NCI-H2171 treated with DMSO at 0.1 percent for 48 hours (cell line): ENCODE measurements at places on chromosomes 5 and 9.

DNA sequence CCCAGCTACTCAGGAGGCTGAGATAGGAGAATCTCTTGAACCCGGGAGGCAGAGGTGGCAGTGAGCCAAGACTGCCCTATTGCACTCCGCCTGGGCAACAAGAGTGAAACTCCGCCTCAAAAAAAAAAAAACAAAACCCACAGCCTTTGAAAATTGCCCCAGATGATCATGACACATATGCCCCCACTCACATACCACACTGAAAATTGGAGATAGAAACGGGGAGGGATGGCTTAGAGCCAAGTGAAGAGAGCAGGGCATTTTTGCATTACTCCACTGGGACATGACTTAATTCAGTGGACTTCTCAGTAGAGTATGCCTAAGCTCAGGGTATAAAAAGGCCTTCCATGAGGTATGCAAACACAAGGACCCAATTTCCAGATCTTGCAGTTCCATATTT is 309.3 kb downstream of the BNC2 start:
- no peak for DNase-seq

DNA sequence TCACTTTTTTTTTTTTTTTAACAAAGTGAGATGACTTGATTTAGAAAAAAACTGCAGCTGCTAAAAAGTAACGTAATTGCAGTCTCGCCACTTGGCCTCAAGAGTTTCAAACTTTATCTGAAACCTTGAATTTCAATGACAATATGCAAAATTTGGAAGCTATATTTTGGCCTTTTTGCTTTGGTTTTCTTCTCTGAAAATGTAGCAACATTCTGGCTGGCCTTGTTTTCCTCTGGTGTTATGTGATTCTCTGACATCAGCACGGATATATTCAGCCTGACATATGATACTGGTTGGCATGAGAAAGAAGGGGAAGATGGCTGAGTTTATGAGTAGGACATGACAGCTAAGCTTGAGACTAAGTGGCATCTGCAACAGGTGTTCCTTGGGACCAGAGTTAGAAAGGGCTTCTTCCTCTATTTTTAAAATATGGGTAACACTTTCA is 136.5 kb downstream of the MEF2C start:
- DNase-seq, result no peak

DNA sequence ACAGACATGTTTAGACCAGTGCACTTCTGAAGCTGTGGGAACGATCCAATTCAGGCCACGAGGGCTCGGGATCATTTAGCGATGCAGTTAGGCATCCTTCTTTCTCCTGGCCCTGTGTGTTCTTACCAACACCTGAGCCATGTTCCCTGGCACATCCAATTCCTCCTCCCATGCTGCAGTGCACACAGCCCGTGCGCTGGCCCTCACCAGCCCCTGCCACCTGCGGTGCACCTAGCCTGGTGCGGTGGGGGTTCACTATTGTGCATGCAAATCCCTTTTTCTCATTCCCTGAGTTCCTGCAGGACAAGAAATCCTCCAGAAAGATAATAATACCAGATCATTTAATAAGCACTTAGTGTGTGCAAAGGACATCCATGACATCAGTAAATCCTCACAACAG is 53.5 kb downstream of the NEURL1B start:
- no peak for DNase-seq

- DNase-seq, result no peak
Observed at GRCh38 chr5:179805070-179805528, 1.6 kb downstream of the MGAT4B start.

DNA sequence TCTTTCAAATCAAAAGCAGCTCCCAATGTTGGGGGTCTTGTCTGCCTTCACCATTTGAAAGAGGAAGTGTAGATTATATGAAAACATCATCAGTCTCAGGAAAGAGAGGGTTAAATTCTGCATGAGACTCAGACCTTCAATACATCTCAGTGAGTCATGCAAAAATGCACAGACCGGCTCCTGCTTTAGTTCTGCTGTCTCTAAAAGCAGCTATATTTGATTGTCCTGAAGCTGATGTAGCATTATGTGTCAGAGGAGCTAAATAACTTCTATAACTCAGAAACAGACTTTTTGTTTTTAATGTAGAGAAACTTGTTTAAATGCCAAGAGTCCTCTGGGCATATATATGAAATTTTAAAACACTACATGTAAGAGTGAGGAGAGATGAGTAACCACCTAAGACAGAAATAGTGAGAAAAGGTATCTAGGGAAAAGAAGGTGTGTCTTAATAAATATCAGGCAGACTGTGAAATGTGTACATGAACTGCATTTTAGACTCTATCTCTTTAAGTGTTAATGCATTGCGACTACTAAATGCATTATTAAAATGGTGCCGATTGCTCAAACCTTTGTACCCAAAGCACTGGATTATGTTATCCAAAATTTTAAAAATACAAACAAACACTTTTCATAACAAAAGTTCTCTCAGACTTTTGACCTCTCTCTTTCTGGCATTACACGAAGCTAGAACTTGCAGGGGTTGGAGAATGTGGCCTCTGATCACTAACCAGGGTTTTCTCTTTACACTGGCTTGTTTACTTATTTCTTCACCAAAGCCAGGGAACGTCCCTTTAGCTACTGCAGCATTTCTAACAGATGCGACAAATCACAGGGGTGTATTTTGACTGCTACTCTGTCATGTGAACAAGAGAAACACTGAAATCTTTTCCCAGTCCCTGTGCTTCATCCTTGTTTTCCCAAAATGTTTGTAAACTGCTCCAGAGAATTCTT is 302.3 kb downstream of the ARL15 start:
- DNase-seq, result no peak

DNA sequence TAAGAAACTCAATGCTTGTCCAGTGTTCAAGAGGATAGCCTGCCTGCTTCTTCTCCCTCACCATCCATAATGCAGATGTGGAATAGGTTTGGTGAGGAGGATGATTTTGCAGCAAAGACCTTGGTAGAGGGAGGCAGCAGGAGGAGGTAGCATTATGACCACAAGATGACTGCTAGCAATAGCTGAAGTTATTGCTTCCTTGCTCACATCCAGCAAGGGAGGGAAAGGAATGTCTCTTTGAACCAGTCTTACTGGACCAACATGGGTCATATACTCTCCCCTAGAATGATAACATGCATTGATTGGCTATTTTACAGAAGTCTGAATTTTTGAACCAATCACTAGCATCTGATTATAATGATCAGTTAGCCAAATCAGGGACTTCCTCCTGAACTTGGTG is 607.6 kb downstream of the EBF1 start:
- DNase-seq, result no peak

- DNase-seq, result no peak
Observed at GRCh38 chr9:32350682-32351081, 33.8 kb upstream of the ACO1 start.

DNA sequence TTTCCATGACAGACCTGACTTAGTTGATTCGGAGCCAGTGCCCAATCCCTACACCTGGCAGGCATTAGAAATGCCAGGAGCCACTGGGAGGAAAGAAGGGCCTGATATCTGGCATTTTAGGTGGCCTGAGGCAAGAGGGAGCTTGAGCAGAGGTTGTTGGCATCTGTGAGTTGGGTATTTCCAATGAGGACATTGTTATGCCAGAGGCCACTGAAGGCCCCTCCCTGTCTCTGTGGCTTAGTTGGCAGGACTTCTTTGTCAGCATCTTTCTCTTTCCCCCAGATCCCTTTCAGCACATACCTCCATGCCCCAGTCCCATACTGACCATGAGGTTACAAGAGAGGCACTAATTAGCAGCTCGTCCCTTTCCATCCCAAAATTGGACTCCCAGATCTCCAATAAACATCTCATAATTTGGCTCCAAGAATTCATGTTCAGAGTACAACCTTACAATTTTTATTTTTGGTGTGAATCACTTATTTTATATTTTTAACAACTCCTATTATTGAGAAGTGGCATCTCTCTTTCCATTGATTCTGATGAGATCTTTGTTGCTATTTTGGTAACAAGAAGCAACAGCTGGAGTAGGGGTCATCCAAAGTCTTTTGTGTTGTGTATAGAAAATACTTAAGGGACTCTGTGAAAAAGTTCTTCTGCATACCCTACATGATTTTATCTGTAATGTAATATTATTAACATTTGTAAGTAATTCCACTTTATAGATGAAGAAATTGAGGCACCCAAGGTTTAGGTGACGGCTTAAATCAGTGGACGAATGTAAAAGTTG is 68.6 kb upstream of the MAP3K1 start:
- DNase-seq, result no peak

DNA sequence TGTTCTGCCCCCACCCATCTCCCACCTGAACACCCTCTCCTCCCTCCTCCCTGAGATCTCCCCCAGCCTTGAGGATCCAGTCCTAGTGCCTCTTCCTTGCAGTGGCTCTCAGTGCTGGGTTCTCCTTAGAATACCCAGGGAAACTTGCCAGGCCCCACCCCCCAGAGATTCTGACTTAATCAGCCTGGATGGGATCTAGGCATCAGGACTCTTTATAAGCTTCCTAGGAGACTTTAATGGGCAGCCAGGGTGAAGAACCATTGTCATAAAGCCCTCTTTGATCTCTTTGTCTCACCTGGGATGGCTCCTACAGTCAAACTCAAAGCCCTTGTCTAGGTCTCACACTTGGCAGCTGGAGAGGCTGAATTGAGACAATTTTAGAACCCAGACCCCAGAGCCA is 8.6 kb upstream of the GLIS3 start:
- no peak for DNase-seq

DNA sequence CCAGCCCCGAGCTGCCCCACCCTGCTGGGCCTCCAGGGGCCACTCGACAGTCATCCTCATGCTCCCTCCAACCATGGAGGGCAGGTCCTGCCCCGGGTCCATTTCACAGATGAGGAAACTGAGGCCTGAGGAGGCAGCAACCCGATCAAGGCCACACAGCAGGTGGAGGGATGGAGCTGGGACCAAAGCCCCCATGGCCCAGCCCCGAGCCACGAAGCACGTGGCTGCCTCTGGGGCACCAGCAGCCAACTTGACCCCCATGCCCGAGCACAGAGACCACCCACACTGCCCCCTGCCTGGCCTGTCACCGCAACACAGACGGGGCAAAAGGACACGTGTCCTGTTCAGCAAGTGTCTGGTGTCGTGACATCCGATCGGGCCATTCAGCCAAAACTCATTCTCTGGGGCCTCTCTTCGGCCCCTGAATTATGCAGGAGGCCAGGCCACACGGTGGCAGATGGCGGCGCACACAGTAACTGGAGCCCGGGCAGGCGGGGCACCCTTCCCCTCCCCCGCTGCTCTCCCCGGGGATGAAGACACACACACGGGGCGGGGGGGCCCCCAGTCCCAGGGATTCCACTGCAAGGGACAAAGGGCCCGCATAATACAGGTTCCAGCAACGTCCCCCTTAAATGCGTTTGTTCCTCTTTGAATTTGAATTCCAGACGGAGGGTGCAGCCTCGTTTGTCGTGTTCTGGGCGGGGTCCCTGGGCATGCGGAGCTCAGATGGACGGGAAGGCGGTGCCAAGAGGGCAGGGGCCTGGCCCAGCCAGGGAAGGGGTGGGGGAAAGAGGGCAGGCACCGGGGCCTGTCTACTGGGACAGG is 29.4 kb upstream of the TMEM250 start:
- peak; percentile 92 for DNase-seq

GRCh38 chr9:98801969-98802371 is 5.5 kb upstream of the GALNT12 start:
- DNase-seq, result no peak

DNA sequence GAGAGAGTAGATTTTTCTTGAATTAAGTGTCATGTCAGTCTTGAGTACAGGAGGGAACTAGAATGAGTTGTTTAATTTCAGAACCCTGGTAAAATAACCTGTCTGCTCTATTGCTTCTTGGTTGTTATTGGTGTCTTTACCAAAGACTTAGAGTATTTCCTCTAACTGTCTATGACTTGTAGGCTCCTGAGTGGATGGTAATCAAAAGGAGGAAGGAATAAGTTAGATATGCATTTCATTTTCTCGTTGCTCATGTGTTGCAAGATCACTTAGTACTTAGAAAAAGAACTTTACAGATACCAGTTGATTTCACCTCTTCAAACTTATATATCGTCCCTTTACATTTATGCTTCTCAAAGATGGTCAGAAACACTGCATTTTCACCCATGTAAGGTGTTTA is 31.1 kb downstream of the UHRF2 start:
- no peak for DNase-seq

- DNase-seq, result no peak
Observed at GRCh38 chr9:106885451-106885850, 22.5 kb downstream of the ZNF462 start.

GRCh38 chr5:157252711-157253465 is 13.0 kb upstream of the CYFIP2 start:
- no peak for DNase-seq

DNA sequence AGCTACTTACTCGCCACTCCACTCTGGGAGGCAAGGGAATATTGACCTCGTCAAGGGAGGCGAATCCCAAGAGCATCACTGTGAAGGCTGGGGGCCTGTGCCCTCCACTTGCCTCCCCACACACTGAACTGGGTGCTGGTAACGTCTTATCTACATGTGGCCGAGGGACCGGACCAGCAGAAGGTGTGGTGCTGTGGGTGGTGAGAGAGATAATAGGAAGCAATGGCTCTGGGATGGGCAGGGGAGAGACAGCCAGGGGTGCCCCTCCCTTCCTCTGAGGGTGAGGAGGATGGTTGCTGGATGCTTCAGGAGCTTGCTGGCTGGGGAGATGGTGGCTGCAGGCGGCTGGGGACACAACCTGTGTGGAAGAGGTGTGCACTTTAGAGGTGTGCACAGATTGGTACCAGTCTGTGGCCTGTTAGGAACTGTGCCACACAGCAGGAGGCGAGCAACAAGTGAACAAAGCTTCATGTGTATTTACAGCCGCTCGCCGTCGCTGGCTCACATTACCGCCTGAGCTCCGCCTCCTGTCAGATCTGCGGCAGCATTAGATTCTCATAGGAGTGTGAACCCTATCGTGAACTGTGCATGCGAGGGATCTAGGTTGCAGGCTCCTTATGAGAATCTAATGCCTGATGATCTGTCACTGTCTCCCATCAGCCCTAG is 100.3 kb downstream of the ENTREP1 start:
- peak; percentile 60 for DNase-seq

DNA sequence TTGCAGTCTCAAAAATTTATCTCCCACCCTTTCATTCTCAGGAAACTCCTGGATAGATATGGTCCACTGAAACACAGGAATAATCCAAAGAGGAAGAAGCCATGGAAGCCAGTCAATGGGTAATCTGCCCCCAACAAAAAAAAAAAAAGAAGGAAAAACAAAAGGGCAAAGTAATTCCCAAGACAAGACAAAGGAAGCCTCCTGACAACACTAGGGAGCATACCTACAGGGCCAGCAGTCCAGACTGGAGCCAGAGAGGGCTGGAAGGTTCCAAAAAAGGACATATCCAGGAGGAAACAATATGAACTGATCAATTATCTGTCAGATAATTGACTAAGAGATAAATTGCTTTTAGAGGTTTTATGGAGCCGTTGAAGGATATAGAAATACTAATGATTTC is 12.9 kb downstream of the FNIP1 start:
- DNase-seq, result no peak
